Stimulated activated CD4-positive, alpha-beta T cell treated with anti-CD3 and anti-CD28 coated beads, Interleukin-15, amount 100 ng/mL, for 1 hour (primary cell): ENCODE measurements at places on chromosomes 3 and 15.

DNA sequence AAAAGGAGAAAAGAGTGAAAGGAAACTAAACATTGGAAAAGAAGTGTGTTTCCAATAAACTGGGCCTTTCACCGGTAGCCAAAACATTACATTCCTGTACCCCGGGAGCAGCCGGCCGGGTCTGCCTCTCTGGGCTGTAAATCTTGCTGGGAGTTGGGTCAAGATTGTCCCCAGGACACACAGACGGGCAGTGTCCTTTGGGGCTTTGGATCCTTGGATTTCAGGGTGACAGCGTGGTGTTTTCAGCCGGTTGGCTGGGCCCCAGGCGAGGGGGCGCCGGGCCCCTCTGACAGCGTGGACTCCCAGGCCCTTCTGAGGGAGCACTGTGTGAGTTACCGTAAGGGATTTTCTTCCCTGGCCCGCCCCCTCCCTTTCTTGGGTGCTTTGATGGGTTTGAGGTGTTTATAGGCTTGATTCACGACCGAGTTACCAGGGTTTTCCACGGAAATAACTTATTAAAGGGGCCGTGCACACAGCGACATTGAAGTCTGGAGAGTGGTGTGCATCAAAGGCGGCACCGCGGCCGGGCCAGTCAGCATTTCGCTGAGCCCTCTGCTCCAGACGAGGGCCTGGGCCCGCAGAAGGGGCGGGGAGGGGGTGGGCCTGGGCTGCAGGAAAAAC is 27.4 kb downstream of the SMAD6 start:
- DNase-seq = no peak

- DNase-seq = no peak
Observed at GRCh38 chr3:177263615-177264368, 66.5 kb upstream of the TBL1XR1 start.

DNA sequence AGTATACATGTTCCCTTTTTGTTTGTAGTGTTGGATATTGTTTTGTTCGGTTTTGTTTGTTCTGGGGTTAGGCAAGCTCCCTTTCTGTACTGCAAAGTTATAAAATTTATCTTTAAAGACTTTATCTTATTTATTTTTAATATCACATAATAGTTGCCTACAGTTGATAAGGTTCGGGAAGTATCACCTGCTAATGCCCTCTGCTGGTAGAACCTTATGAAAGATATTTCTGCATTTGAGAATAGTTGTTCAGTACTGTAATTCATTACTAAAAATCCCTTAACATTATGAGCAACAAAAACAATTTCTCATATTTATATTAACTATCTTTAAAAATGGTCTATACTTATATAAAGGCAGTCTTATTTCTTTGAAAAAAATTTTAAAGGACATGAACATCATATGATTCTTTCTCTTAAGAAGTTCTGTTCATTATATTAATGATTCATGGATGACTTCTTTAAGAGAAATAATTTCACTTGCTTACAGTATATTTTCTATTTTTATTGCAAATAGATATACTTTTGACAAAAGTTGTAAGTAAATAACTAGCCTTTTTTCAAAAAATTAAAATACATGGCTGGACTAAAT is 1126.8 kb downstream of the SI start:
- DNase-seq = no peak

- no peak for DNase-seq
Observed at GRCh38 chr3:185770109-185770508, 54.7 kb downstream of the IGF2BP2 start.

- DNase-seq = peak; percentile 62
Observed at GRCh38 chr3:16319307-16319706, 54.3 kb downstream of the OXNAD1 start.

- DNase-seq = no peak
Observed at GRCh38 chr15:76903251-76903681, 1.9 kb downstream of the SCAPER start.

- DNase-seq = no peak
Observed at GRCh38 chr3:139472380-139473010, 3.8 kb downstream of the RBP2 start.
